ENCODE measurements at places on chromosomes 5 and 9.
A peak's percentile ranks its signal among the peaks of the same experiment; 100 is the strongest.

GRCh38 chr5:113266913-113267227, 167.9 kb downstream of the TSSK1B start:
- no peak for DNase-seq

GRCh38 chr5:72245546-72245945, 74.5 kb downstream of the MRPS27 start:
- DNase-seq: no peak

GRCh38 chr9:18580151-18580550, 106.2 kb downstream of the ADAMTSL1 start:
- no peak for DNase-seq

GRCh38 chr5:144203750-144204596, 33.3 kb downstream of the KCTD16 start:
- DNase-seq: peak; percentile 32

GRCh38 chr9:135440620-135441019, 39.0 kb upstream of the PPP1R26 start:
- peak; percentile 86 for DNase-seq

GRCh38 chr9:131656356-131657036, 83.4 kb downstream of the RAPGEF1 start:
- DNase-seq: peak; percentile 97

- DNase-seq: no peak
These were observed 336.6 kb upstream of the DAB2 start for GRCh38 chr5:39761199-39761950.

DNA sequence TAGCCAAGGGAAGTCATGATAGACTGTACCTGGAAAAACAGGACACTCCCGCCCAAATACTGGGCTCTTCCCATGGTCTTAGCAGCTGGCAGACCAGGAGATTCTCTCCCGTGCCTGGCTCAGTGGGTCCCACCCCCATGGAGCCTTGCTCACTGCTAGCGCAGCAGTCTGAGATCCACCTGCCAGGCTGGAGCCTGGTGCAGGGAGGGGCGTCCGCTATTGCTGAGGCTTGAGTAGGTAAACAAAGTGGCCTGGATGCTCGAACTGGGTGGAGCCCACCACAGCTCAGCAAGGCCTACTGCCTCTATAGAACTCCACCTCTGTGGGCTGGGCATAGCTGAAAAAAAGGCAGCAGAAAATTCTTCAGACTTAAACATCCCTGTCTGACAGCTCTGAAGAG, 10.1 kb upstream of the THG1L start:
- no peak for DNase-seq

DNA sequence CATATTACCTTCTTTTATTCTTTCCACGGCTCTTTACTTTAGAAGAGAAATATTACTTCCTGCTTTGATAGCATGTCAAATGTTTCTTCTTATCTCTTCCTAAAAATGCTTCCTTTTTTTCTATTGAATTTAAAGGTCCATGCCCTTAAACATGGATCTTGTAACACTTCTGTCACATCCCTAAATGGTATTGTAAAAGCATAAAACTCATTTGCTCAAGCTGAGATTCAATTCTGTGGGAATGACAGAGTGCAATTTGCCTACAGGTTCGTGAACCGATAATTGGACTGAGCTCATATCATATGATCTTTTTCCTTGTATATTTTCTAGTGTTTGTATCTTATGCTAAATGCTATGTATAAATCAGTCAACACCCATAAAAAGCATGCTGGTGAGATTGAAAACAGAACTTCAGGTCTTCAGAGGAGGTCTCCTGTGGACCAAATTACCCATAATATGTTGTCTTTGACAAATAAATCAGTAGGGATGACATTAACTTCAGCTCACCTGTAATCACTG, 429.3 kb downstream of the TMEM232 start:
- DNase-seq: no peak

GRCh38 chr5:139635606-139636206, 12.4 kb upstream of the CXXC5 start:
- peak; percentile 70 for DNase-seq

- DNase-seq: no peak
These were observed 35.2 kb downstream of the CRB2 start for GRCh38 chr9:123391233-123391632.

GRCh38 chr5:37876943-37877342, 37.1 kb upstream of the GDNF start:
- no peak for DNase-seq

DNA sequence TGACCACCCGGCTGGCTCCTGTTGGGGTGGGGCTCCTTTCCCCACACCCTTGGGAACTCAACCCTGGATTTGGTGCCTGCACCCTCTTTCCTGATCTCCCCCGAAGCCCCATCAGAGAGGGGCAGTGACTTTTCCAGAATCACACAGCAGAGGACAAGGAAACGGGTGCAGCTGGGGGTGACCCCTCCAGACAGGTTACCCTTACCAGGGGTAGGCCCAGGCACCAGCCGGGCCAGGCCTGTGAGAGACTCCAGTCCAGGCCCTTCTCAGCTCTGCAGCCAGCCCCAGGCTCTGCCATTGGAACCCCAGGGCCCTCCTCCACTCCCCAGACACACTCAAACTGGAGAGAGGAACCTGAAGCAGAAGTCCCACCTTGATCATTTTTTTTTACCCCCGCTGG, 19.0 kb upstream of the PHYHD1 start:
- DNase-seq: no peak

- peak; percentile 64 for DNase-seq
These were observed 307.4 kb upstream of the SEMA6A start for GRCh38 chr5:116881921-116882531.

GRCh38 chr9:112112519-112112918, 62.6 kb downstream of the SUSD1 start:
- no peak for DNase-seq

GRCh38 chr9:5945112-5945511, 54.4 kb downstream of the MLANA start:
- no peak for DNase-seq

DNA sequence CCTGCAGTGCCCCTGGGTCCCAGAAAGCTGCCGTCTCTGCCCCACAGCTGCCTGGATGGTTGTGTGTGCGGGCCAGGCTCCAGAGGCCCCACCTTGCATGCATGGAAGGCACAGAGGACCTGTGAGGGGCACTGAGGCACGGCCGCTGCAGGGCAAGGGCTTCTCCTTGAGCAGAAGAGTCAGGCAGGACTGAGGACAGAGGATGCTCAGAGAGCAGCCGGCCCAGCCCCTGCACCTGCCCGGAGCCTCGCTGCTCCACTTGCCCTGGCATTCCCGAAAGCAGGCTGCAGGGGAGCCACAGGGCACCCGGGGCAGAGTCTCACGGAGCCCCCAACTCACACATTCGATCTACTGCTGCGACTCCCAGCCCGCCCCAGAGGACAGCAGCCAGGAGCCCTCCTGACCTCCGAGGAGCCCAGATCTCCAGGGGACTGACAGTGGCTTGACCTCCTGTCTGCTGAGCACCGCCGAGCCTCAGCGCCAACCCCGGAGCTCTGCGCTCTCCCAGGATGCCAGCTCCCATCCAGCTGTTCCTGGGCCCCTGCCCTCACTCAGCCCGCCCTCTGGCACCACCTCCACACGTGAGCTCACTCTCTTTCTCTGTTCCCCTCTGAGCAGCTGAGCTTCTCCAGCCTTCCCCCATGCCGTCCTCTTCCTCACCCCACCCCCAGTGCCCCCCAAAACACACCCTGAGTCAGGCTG, 95.0 kb downstream of the KCNT1 start:
- DNase-seq: peak; percentile 56

GRCh38 chr9:1837453-1838084, 177.6 kb upstream of the SMARCA2 start:
- no peak for DNase-seq

GRCh38 chr5:157157293-157157891, 8.7 kb downstream of the GARIN3 start:
- DNase-seq: no peak

- peak; percentile 4 for DNase-seq
These were observed at the start of gene SLC22A5 for GRCh38 chr5:132369474-132370180. Gene SLC22A5, plus strand, starts transcription at chr5:132369710. Its CDS starts 263 bp downstream, at chr5:132369973.

DNA sequence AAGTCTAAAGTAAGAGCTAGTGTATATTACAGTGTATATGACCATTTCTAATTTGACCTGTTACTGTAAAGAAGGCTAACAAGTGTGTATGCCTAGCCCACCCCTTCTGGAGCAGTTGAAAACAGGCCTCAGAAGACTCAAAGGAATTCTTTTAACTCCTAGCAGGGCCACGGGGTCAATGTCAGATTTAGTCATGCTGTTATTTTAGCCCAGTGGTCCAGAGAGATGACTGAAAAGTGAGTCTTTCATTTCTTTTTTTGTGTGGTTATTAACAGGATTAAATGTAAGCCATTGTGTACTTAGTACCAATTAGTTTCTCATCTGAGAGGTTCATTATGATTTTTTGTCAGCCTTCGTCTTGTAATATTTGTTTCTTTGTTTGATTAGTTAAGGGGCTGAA, 24.4 kb downstream of the ZCCHC7 start:
- no peak for DNase-seq

- DNase-seq: no peak
These were observed 134.6 kb upstream of the RAPGEF1 start for GRCh38 chr9:131874447-131874846.

DNA sequence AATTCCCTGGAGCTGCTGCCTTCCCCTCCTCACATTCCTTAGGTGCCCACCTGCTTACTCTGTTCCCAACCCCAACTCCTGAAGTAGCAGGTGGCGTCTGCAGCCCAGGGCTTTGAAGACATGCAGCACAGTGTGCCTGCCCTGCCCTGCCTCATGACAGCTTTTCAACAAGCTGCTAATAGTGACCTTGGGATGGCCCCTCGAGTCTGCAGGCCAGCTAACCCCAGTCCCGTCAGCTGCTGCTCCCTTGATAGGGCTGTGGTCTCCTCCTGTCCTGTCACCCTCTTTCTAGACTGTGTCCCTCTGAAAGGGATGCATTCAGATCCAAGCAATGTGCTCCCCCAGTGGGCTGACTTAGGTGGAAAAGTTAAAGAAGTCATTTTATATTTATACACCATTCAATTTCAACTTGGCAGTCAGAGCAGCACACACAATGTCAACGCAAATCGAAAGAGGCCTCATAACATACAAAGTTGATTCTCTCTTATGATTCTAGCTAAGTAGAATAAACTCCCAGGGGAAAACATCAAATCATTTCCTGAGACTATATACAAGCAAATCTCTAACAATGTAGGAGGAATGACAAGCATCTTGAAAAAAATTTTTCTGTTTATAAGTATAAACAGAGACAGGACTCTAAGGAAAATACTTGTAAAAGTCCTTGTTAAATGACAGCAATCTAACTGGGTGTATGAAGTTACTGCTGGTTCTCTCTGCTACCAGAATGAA, 37.9 kb downstream of the ADRB2 start:
- DNase-seq: no peak

DNA sequence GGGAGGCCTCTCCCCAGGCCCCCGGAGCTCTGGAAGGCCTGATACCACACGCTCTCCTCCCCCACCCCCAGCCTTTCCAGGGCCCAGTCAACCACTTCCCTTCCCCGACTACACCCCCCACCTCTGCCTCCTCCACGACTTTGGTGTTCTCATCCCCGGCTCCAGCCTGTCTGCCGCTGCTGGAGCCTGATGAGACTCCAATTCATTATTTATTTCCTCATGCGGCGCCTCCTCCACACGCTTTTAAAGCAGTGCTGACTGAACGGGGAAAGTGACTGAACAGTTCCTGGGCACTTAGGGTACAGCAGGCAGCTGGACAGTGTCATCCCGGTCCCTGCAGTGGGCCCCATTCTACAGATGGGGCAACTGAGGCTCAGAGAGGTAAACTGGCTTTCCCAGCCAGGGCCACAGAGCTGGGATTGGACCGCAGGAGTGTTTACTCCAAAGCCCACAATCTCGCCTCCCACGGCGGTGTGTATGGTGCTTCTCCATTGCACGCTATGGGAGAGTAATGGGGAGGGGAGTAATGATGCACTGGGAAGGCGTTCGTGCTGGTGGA, 15.9 kb upstream of the RPL26L1 start:
- DNase-seq: no peak

DNA sequence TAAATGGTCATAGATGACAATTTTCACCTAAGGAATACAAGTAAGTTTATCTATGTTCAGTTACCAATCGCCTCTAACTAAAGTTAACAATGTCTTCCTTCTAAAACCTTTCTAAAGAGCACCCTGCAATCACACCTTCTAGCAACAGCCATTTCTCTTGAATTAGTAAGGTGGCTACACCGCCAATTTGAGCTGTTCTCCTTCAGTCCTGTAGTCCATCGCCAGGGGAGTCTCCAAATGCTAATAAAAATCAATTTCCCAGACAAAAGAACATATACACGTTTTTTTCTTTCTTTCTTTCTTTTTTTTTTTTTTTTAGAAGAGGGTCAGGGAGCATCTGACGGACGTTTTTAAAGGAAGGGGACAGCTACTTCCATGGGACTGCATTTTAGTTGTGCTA, 729 bp upstream of the RORB start:
- no peak for DNase-seq

DNA sequence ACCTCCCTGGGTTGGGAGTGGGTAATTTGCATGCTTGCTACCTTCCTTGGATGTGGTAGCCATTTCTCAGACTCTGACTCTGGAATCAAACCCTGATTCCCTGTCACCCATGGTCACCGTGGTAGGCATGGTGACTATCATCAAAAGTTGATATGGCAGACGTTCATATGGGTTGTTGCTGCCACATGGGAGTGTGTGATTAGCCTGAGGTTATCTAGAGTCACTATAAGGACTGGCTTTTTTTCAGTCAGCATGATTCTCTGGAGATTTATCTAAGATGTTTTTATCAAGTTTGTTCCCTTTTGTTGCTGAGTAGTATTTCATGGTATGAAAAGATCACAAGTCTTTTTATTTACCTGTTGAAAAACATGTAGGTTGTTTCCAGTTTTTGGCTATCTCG, 7.0 kb downstream of the RCL1 start:
- DNase-seq: no peak

GRCh38 chr9:72048850-72049249, 11.6 kb downstream of the C9orf57 start:
- no peak for DNase-seq

GRCh38 chr9:110671849-110672248, 3.3 kb downstream of the MUSK start:
- DNase-seq: no peak

- DNase-seq: no peak
These were observed 65.2 kb downstream of the ZSWIM6 start for GRCh38 chr5:61397238-61397637.

DNA sequence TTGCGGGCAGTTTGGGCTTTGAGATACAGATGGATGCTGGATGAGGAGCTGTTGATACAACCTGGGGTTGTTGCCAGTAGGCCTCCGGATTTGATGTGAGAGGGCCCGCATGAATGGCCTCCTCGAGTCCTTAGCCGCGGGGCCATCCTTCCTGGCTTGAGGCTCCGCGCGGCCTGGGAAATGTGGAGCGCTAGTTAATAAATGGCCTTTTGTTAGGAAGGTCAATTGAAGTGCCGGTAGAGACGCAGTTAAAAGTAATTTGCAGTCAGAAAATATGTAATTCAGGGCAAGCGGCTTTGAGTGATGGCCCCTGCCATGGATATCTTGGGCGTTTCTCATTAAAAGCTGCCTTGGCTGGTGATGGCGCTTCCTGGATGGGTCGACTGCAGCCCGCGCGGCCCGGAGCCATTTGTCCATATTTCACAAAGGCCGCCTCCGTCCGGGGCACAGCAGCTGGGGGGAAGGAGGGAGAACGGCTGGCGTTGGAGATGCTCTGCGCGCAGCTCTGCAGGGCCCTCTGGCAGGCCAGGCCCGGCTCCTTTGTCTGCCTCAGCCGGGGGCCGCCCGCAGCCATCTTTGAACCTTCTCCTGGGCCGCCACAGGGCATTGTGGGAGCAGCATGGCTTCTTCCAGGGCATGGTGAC, 11.2 kb downstream of the MVB12B start:
- no peak for DNase-seq

- DNase-seq: no peak
These were observed 33.4 kb upstream of the ARRDC3 start for GRCh38 chr5:91416491-91416890.

- no peak for DNase-seq
These were observed 34.8 kb upstream of the TTC23L start for GRCh38 chr5:34803974-34804732.

All from DMS79 treated with DMSO at 0.1 percent for 48 hours (cell line).